Activated T-cell treated with anti-CD3 and anti-CD28 coated beads, Interleukin-2, amount 50 U/mL, for 48 hours (primary cell): ENCODE measurements at places on chromosomes 2 and 18.

DNA sequence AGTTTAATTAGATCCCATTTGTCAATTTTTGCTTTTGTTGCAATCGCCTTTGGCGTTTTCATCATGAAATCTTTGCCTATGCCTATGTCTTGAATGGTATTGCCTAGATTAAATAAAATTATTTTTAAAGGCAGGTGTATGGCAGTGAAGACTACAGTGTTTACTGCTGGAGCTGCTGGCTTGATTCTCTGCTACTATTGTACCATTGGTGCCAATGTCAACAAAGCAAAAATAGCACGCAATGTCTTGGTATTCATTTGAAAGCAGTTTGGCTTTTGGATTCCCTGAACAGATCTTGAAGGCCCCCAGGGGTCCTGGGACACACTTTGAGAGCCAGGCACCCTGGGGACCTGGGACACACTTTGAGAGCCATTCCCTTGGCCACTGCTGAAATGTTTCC, 125.4 kb upstream of the ACKR3 start:
- DNase-seq: no peak

GRCh38 chr2:168710754-168711467, 91.5 kb upstream of the NOSTRIN start:
- DNase-seq: no peak

DNA sequence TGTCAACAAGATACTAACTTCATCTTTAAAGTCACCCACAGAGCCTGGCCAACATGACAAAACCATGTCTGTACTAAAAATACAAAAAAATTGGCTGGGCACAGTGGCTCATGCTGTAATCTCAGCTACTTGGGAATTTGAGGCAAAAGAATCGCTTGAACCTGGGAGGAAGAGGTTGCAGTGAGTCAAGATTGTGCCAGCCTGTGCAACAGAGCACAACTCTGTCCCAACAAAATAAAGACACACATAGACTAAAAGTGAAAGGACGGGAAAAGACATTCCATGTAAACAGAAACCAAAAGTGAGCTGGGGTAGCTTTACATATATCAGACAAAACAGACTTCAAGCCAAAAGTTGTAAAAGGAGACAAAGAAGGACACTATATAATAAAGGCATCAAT, 34.8 kb downstream of the USP34 start:
- DNase-seq: no peak

- DNase-seq: no peak
Measured at GRCh38 chr18:8549254-8549757, 59.9 kb upstream of the RAB12 start.

DNA sequence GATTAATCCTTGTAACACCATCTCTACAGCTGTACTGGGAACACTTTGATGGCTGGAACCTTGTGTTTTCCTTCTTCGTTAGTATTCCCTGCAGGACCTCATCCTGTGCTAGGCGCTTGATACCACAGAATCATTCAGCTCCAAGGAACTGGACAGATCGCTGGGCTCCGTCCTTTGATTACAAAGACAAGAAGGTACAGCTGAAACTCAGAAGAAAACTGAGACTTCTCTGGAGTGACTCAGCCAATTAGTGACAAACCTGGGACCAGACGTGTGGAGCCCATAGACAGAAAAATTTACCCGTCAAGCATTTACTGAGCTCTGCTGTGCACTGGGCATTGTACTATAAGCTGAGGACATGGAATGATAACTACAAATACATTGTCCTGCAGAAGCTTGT, 67.3 kb downstream of the NCKAP5 start:
- no peak for DNase-seq

GRCh38 chr2:104867813-104868504, 14.0 kb downstream of the POU3F3 start:
- DNase-seq: no peak

DNA sequence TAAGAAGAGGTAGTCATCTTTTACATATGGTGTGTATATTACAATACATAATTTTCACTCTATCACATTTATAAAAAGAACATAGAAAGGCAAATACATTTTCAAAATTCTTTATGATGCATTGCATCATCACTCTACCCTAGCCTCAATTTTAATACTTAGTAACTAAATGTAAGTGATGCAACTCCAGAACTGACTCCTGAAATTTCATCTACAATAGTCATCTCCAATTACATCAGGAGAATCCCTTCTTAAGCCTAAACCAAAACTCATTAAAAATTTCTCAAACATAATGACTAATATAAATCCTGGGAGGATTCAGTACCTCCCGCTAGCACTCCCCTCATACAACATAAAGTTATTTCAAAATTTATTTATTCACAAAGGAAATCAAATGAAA, 15.9 kb downstream of the TMX3 start:
- DNase-seq: no peak

DNA sequence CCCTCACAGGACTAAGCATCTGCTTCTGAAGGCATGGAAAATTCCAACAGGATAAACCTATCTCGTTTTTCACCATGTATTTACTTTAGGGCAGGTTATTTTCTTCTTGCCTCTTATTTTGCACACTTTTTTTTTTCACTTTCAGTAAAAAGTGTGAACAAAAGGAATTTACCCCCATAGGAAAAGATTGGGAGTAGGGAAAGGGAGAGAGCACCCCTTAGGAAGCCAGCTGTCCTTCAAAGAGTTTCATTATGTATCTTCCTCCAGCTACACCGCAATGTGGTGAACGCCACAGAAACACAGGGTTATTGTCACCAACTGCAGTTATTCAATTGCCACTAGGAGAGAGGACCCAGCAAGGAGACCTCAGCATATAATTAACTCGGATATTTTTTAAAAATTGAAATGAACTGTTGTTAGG, 286.2 kb upstream of the VRK2 start:
- DNase-seq: no peak

DNA sequence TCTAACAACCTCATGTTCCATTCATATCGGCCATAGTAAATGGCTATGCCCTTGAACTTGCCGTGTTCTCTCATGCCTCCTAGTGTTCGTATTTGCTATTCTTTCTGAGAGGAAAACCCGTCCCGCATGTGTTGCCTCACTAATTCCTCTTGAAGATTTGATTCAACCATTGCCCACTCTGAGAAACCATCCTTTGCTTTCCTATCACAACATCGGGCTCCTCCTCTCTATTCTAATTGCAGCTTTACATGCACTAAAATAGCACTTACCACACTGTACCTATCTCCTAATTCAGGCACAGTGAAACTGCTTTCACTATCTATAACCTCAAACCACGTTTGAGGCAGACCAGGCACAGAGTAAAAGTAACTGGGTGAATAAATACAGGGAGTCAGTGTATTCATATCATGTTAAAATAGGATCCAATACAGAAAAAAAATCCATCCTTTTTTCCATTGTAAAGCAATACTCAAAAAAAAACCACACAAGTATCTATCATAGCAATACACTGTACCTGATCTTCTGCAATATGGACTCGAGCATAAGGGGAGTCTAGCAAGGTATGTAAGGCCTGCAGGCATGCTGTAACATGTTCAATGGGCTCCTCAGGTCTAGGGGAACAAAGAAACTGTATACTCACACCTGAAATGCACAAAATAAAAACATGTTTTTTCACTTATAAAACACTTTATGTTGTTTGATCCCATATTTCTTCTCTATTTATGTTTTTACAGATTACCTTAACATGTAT, 39.0 kb upstream of the STRN start:
- no peak for DNase-seq

DNA sequence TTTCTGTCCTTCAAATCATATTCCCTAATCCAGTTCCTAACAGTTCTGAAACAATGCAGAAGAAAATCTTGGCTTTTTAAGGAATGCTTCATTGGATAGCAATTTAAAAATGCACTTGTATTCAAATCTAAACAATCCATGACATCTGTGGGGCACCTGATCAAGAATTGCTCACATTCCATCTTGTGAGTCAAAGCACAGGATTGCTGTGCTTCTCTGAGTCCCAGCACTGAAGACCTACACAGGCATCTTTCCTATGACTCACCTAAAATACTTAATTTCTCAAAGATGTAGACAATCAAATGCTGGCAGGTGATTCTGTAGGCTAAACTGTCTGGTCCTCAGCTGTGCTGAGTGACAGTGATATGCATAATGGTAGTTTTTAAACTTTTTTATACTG, 10.1 kb upstream of the ATP8B1 start:
- no peak for DNase-seq
